ENCODE measurements at places on chromosomes 16 and 17.

GRCh38 chr17:73292031-73292531 lies 19.7 kb downstream of the CDC42EP4 start:
- DNase-seq: no peak

- no peak for DNase-seq
These were observed 6.4 kb upstream of the CRK start for GRCh38 chr17:1462164-1463112.

- peak; percentile 75 for DNase-seq
These were observed 12.7 kb downstream of the SLC35B1 start for GRCh38 chr17:49694847-49695697.

DNA sequence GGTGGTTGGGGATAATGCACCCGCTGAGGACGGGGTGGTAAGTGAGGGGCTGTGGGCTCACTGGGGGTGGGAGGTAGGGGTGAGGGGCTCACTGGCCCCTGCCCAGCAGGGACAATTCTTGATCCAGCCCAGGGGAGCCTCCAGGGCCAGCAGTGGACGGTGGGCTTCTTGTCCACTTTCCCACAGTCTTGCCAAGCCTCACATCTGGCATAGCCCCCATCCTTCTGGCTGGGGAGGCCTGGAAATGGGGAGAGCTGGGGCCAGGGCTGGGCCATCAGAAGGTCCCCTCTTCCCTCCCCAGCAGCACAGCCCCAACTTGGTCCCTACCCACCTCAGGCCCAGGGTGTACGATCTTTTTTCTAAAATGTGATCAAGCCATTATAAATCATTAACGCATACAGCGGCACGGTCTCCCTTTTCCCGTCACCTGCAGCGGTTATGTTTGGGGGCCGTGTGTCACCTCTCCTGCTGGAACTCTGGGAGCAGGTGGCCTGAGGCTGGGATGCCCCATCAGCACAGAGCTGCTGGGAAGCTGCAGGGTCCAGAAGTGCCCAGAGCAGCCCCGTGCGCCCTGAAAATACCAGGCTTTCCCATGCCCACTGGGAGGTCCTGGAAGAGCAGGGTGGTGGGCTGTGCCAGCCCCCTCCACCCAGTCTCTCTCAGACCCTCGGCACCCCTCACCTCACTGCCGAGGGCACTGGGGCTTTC lies 7.2 kb upstream of the SETD6 start:
- no peak for DNase-seq

- no peak for DNase-seq
These were observed 10.2 kb downstream of the KATNB1 start for GRCh38 chr16:57745768-57746167.

DNA sequence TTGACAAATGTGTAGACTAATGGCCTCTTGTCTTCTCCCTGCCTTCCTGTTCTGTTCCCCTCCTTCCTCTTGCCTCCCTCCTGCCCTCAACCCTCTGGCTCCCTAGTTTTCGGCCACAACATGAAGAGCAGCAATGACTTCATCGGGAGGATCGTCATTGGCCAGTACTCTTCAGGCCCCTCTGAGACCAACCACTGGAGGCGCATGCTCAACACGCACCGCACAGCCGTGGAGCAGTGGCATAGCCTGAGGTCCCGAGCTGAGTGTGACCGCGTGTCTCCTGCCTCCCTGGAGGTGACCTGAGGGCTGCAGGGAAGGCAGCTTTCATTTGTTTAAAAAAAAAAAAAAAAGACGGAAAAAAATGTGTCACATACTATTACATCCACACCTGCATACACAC lies 18.8 kb upstream of the CLEC19A start:
- DNase-seq: no peak

DNA sequence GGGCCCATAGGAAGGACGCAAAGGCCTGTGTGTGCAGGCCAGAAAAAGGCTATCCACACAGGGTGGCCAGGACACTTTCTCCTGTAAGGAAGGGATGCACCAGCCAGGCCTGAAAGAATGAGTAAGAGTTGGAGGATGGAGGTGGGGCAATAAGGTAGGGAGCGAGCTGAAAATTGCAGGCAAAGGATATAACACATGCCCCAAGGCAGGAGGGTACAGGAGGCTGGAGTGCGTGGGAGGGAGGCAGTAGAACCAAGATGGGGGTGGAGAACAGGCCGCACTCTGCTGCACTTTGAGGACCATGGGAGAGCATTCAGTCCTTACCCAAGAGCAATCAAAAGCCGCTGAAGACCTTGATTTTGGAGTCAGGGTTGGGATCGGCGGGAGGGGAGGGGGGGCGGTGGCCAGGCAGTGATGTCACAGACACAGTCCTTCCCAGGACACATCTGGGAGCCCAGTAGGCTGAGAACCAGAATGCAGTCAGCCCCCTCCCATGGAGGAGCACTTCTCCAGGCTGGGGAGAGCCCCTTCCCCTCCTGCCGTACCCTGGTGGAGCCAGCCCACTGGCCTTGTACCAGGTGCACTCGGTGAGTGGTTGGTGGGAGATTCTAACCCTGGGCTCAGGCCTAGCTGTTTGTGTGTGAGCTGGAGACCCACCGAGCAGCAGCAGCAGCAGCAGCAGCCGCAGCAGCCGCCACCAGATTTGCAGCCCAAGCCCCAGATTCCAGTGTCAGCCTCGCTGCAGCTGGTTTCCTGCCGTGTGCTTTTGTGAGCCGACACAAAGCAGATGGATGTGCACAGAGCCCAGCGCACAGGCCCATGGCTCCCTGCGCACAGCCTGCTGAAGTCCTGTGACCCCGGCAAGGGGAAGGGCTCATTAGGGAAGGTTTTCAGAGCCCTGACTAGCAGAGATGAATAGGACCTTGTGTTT lies 17.5 kb downstream of the ANKRD40 start:
- no peak for DNase-seq

- no peak for DNase-seq
These were observed 78.3 kb downstream of the PLD6 start for GRCh38 chr17:17127730-17128291.

- no peak for DNase-seq
These were observed 98.1 kb downstream of the GNAO1 start for GRCh38 chr16:56289416-56289815.

GRCh38 chr16:85720302-85720637 lies 30.6 kb downstream of the C16orf74 start:
- no peak for DNase-seq

DNA sequence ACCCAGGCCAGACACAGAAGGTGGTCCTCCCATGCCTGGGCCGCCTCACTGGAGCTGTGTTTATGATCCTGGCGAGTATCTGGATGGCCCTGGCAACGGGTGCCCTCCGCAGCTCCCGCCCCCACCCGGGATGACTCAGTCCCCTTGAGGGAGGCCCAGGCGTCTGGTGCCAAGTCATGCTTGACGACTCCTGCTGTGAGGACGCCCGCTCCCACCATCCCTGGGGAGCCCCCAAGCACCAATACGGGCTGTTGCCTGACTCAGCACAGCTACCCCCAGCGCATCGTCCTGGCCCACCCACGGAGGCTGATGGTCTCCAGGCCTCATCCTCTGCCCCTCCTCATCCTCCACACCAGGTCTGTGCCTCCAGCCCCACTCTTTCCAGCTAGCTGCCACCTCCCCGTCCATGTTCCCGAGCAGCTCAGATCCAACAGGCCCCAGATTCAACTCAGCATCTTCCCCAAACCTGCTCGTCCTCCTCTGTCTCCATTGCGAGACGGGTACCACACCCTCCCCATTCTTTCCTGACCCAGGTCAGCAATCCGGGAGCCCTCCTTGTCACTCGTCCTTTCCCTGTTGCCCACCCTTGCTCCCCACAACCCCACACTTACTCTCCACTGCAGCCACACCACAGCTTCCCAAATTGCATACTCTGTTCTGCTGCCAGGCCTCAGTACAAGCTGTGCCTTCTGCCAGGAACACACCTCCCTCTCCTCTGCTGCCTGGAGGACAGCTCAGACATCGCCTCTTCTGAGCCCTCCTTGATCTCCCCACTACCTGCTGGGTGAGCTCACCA lies 2.6 kb downstream of the CAMKK1 start:
- no peak for DNase-seq

GRCh38 chr16:67196881-67197280 lies 2.0 kb upstream of the ELMO3 start:
- DNase-seq: no peak

GRCh38 chr16:81321536-81321935 lies 6.8 kb downstream of the GAN start:
- no peak for DNase-seq
